ENCODE measurements at places on chromosomes 12 and 14. TPM values are rescaled to one million over a fixed set of nuclear protein-coding genes. Genes with fewer than 3 reads are reported as not detected.

The BDKRB1 gene
- total RNA-seq = 0.24 TPM

The KRT77 gene
- not detected for total RNA-seq

The LMNTD1 gene
- 5.8 TPM for total RNA-seq

The MYH6 gene
- not detected for total RNA-seq

The KCTD10 gene
- total RNA-seq = 61.9 TPM

The TMEM179 gene
- total RNA-seq = not detected

The SERPINA10 gene
- total RNA-seq = not detected

The COCH gene
- 0.86 TPM for total RNA-seq

The TEX22 gene
- 2.1 TPM for total RNA-seq

The RFX4 gene
- total RNA-seq = not detected

GRCh38 chr14:103684471-103684870 lies 30.8 kb downstream of the XRCC3 start:
- H3K27me3 ChIP-seq = no peaks in the 10 kb centered on the region
- H3K27ac ChIP-seq = no peak overlapping the region
- peaks cover 89% of the 10 kb centered on the region for H3K36me3 ChIP-seq
- H3K4me3 ChIP-seq = no peak overlapping the region

GRCh38 chr14:98227727-98228111 lies 1044.3 kb downstream of the BCL11B start:
- no peaks in the 10 kb centered on the region for H3K36me3 ChIP-seq
- no peaks in the 10 kb centered on the region for H3K27me3 ChIP-seq
- H3K27ac ChIP-seq = no peak overlapping the region
- no peaks in the 10 kb centered on the region for H3K4me1 ChIP-seq

GRCh38 chr12:70327541-70327940 lies 38.5 kb upstream of the KCNMB4 start:
- H3K4me1 ChIP-seq = no peaks in the 10 kb centered on the region
- no peaks in the 10 kb centered on the region for H3K27me3 ChIP-seq
- H3K4me3 ChIP-seq = no peak overlapping the region
- no peaks in the 10 kb centered on the region for H3K36me3 ChIP-seq
- no peak for DNase-seq
- no peak overlapping the region for H3K27ac ChIP-seq

- peak overlapping the region; percentile 66 for H3K4me3 ChIP-seq
- H3K27ac ChIP-seq = peak overlapping the region; percentile 97
- peaks cover 48% of the 10 kb centered on the region for H3K4me1 ChIP-seq
Measured at GRCh38 chr12:53048033-53048779, 1.7 kb upstream of the TNS2 start.

- H3K27ac ChIP-seq = no peak overlapping the region
- no peak for DNase-seq
- no peaks in the 10 kb centered on the region for H3K4me1 ChIP-seq
- H3K27me3 ChIP-seq = no peaks in the 10 kb centered on the region
- H3K4me3 ChIP-seq = no peak overlapping the region
Measured at GRCh38 chr14:62897771-62898170, 147.5 kb downstream of the KCNH5 start.

- no peaks in the 10 kb centered on the region for H3K36me3 ChIP-seq
- no peak for DNase-seq
- H3K4me1 ChIP-seq = peaks cover 3% of the 10 kb centered on the region
- no peak overlapping the region for H3K27ac ChIP-seq
- no peaks in the 10 kb centered on the region for H3K27me3 ChIP-seq
Measured at GRCh38 chr14:51638071-51638944, 13.4 kb upstream of the FRMD6 start.

DNA sequence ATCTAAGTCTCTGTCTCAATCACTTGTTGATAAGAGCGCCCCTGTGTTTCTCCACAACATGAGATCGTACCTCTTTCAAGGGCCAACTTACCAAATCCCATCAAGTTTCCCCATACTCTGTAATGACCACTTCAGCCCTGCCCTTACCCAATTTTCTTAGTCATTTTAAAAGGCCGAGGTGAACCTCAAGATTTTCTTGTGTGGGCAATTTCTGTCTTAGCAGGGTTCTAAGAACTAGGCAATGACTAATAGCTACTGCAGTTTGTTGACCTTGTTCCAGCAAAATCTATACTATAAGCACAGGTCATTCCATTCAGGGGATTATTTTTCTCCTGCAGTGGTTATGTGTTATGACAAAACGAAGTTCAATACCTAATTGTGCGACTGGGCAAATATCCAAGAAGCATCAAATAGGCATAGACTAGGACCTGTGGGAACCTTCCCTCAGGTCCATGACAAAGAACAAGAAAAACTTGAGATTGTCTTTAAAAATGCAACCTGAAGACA lies 359.8 kb downstream of the PCNX1 start:
- no peak overlapping the region for H3K4me3 ChIP-seq
- H3K4me1 ChIP-seq = no peaks in the 10 kb centered on the region
- no peaks in the 10 kb centered on the region for H3K36me3 ChIP-seq
- no peak for DNase-seq
- H3K27ac ChIP-seq = no peak overlapping the region

GRCh38 chr14:89625244-89625713 lies 208.2 kb upstream of the FOXN3 start:
- no peak overlapping the region for H3K4me3 ChIP-seq
- peaks cover 4% of the 10 kb centered on the region for H3K4me1 ChIP-seq
- H3K36me3 ChIP-seq = no peaks in the 10 kb centered on the region
- no peak for DNase-seq

DNA sequence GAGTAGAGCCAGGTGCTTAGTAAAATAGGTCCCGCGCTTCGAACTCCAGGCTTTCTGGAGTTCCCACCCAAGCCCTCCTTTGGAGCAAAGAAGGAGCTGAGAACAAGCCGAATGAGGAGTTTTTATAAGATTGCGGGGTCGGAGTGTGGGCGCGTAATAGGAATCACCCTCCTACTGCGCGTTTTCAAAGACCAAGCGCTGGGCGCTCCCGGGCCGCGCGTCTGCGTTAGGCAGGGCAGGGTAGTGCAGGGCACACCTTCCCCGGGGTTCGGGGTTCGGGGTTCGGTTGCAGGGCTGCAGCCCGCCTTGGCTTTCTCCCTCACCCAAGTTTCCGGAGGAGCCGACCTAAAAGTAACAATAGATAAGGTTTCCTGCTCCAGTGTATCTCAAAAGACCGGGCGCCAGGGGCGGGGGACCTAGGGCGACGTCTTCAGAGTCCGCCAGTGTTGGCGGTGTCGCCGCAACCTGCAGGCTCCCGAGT lies 3.6 kb downstream of the SSTR1 start:
- H3K27me3 ChIP-seq = peaks cover 21% of the 10 kb centered on the region
- DNase-seq = peak; percentile 77
- H3K4me1 ChIP-seq = no peaks in the 10 kb centered on the region
- no peaks in the 10 kb centered on the region for H3K36me3 ChIP-seq
- peak overlapping the region; percentile 55 for H3K4me3 ChIP-seq

GRCh38 chr12:9731797-9732196 lies 1.1 kb downstream of the CLECL1 start:
- H3K36me3 ChIP-seq = no peaks in the 10 kb centered on the region
- H3K27me3 ChIP-seq = no peaks in the 10 kb centered on the region
- H3K4me1 ChIP-seq = no peaks in the 10 kb centered on the region
- no peak for DNase-seq
- H3K4me3 ChIP-seq = no peak overlapping the region
- H3K27ac ChIP-seq = no peak overlapping the region

GRCh38 chr14:99199846-99200653 lies 71.9 kb downstream of the BCL11B start:
- no peak for DNase-seq
- no peak overlapping the region for H3K4me3 ChIP-seq
- no peak overlapping the region for H3K27ac ChIP-seq
- H3K27me3 ChIP-seq = no peaks in the 10 kb centered on the region
- H3K4me1 ChIP-seq = no peaks in the 10 kb centered on the region
